NCI-H1092 treated with DMSO at 0.1 percent for 48 hours (cell line): ENCODE measurements at places on chromosomes 13 and 19.

DNA sequence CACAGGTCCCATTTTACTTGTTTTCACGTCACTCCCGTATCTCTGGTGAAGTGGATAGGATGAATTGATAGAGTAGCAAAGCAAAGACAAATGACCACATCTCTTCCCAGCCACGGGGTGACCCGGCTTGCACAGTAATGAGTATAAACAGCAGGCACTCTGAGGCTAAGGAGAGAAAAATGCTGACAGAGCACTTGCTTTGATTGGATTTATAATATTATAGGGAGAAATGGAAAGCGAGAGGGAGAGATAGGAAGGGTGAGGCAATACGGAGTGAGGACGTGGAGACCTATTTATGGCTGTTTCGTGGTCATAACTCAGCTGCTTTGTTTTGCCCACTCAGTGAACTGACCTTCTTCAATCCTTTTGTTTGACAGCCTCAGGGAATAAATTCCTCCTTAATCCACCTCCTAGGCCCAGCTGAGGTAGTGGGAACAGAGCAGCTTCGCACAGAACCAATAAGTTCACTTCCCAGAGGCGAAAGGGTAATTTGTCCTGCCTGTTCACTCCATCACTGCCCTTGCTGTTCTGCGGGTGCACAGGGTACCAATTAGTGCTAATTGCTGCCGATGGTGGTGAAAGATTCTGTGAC is 68.6 kb downstream of the ERCC5 start:
- no peak for DNase-seq

- no peak for DNase-seq
Measured at GRCh38 chr13:79401259-79402070, 4.6 kb downstream of the RBM26 start.

DNA sequence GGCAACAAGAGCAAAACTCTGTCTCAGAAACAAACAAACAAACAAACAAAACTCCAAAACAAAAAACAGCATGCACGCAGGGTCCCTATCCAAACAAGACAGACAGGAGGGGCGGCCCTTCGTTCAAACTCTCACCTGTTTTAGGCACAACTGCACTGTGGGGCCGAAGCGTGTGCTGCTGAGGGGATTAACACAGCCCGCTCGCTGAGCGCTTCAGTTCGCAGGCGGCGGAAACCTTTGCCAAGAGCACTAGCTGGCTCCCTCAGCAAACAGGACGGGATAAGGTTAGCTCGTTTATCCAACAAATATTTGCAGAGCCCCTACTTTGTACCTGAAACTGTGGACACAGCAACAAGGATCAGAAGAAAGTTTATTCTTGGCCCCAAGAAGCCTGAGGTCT is 1.6 kb upstream of the ADPRHL1 start:
- peak; percentile 62 for DNase-seq

DNA sequence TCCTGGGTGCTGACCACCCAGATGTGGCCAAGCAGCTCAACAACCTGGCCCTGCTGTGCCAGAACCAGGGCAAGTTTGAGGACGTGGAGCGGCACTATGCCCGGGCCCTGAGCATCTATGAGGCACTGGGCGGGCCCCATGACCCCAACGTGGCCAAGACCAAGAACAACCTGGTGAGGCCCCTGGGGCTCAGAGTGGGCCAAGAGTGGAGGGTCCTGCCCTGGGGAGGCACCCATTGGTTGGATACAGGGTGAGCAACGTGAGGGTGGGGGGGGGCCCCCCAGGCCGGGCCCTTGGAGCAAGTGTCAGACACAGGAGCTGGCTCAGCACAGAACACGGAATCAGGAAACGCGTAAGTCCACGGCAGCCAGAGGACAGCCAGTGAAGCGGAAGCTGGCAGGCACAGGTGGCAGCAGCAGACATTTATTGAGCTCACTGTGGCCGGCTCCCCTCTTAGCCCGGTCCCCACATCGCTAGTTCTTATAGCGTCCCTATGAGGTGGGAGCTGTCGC is 8.9 kb downstream of the KLC3 start:
- DNase-seq, result no peak
